Kasumi-1 (cell line): ENCODE measurements at places on chromosomes 12 and 14.

GRCh38 chr14:84749191-84749955 is 780.6 kb upstream of the FLRT2 start:
- no peak for DNase-seq

DNA sequence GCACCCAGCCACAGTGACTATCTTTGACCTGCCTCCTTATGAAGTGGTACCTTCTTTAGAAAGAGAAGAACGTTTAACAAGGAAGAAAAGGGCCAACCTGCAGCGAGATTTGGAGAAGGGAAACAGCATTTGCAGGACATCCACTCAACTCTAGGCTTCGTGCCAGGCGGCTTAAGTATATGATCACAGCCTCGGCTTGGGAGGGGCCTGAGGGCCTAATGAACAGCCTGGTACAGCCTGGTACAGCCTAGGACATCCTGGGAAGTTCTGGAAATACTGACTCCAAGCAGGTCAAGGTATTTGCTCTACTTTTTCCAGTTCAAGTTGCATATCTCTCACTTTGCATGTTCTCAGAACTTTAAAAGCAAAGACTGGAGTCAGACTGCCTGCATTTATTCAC is 16.1 kb downstream of the HCAR2 start:
- no peak for DNase-seq

DNA sequence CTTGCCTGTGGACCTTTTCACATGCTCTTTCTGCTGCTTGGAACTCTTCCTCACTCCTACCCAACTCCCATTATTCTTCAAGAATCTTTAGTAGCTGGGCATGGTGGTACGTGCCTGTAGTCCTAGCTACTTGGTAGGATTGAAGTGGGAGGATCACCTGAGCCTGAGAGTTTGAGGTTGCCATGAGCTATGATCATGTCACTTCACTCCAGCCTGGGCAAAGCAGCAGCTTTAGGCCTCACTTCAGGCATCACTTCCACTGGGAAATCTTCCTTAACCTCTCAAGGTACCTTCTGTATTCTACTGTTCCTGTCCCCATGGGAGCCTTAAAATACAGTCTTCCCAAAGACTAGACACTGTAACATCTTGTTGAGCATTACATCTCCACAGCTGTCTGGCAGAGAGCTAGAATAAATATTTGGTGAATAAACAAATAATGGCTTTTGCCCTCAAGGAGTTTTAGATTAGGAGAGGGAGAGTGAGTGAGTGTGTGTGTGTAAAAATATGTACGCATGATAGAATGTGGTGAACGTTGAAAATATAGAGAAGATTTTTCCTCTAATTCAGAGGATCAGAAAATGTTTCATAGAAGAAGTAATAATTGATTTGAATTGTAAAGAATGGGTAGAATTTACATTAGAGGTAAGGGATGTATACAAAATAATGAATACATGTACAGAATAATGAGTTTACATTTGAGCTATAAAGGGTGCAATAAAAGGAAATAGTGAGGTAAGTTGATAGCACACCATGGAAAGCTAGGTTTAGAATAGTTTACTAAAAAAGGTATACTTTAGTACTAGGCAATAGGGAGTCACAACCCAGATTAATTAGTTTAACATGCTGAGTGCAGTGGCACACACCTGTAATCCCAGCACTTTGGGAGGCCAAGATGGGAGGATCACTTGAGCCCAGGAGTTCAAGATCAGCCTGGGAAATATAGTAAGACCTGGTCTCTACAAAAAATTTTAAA is 29.2 kb upstream of the BMAL2 start:
- DNase-seq: no peak

DNA sequence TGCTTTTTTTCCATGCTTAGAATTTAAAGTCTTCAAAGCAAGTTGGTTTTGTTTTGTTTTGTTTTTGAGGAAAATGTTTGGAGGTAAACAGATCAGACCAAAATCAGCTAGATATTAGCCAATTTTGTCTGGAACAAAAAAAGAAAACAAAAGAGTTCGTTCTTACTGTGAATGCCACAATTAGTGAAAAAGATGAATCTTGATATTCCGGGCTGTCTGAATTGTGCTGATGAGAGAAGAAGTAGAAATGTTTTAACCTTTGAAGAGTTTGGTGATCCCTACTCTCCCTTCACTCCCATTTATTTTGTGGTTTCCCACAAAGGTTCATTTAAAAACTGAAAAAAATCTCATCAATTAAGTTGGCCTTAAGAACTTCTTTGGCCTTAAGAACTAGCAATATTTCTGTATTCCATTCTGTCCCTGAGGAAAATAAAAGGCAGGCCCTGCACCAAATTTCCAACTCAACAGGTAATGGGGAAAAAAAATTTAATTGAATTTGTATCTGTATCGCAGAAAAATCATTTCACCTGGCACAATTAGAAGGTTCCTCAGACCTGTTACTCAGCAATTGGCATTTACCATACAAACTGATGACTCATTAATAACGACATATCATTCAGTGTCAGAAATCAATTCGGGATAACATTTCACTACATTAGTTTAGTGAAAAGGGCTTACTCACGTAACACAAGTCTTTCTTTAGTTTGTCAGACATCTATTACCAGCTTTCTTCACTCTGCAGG is 562 bp upstream of the GLIPR1L2 start:
- DNase-seq: no peak

GRCh38 chr12:59500915-59501314 is 94.9 kb upstream of the SLC16A7 start:
- no peak for DNase-seq

DNA sequence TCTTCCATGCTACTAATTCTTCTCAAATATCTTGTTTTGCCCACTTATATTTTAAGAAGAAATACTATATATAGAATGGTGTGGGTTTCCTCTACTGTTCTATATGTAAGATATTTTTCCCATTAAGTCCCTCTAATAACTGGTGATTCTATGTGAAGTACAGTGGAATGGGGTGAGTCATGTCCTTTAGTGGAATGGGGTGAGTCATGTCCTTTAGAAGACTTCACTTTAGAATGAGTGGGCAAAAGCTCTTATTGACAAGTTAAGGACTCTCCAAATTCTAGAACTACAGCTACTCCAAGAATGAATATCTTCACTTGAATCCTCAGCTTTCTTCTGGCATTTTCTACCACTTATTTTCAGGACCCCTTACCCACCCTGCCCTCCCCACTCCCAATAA is 349.9 kb downstream of the ETNK1 start:
- no peak for DNase-seq

DNA sequence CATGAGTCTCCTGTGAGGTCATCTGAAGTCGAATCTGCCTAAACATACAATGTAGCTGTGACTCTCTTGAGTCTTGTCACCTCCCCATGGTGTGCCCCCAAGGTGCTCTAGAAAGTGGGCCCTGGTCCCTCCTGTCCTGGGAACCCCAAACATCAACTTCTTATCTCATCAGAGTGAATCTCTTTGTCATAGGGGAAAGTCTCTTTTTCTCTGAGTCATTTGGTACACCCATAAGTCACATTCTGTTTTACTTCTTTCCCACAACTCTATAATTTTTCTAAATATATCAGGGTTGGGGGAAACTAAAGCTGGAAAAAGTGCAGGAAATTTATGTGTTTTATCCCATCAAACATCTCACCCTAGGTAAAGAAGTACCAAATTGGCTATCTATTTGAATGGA is 12.9 kb downstream of the SDR9C7 start:
- DNase-seq: no peak

DNA sequence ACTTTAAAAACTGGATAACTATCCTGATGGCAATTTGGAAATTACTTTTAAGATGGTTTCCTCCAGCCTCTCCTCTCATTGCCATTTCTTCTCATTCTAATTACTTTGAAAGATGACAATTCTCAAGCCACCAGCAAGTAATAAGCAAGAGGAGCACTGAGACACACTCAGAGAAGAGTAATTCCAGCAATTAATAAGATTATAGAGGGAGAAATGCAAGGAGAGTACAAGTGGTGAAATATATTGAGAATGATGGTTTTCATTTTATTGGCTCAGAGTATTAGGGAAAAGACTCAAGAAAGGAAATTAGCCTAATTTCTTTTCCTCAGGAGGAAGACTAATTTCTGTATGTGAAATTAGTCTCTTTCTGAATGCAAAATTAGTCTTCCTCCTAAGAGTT is 20.5 kb upstream of the MSRB3 start:
- no peak for DNase-seq
